CD4-positive, alpha-beta T cell treated with Interleukin-10 for 1 hour (primary cell): ENCODE measurements at places on chromosomes 2 and 18.

DNA sequence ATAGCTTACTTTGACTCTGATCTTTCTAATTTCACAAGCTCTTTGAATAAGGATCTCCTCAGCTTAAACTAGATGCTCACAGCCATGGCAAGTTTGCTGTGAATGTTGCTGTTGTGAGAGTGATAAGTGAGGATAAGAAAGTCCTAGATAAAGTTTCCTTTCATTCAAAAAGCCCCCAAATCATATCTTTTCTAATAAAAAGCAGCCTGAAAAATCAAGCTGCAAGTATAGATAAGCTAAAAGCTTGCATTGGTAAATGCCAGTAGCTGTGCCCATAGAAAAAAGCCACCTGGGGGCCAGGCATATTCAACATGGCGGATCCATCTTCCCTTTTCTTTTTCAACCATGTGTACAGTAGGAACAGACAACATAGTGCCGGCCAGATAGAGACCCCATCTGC is 4.3 kb downstream of the NLRC4 start:
- no peak for DNase-seq

DNA sequence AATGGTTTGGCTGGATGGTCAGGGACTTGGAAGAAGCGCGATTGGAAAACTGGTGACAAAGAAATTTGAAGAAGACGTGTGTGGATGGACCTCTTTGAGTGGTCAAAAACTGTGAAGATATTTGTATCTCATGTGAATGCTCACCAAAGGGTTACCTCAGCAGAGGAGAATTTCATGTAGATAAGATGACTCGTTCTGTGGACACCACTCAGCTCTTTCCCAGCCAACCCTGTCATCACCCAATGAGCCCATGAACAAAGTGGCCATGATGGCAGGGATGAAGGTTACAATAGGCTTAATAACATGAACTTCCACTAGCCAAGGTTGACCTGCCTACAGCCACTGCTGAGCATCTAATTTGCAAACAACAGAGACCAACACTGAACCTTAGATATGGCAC is 248.3 kb downstream of the KCNE4 start:
- DNase-seq: no peak

DNA sequence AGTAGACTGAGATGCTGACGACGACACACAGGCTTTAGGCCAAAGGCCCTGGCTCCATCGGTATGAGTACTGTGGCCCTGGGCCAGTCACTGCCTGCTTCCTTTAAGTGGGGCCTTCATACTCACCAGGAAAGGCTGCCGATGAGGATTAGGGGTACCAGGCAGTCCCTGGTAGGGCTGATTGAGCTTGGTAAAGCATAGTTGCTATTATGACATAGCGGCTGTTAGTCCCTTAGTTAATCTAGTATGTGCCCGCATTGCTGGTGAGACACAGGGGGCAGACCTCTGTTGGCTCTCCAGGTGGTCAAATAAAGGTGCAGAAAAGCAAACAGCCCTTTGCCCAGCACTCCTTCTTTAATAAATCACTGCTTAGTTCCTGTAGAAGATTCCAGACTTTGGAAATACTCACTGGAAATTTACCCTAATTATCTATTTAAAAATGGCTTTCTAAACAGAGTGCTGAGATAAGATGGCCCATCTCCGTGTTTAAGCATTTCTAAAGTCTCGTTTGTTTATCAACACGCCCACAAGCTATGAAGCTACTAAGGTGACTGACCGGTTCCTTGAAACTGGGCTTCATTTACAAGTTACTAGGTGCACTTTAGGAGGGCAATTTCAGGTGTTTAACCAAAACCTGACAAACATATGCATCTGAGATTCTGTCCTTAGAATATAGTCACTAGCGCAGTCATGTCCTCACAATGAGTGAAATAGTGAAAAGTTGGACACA is 8.7 kb upstream of the BIN1 start:
- no peak for DNase-seq

GRCh38 chr2:184119989-184120800 is 478.1 kb upstream of the ZNF804A start:
- DNase-seq: no peak
